Jurkat, Clone E6-1 (cell line): ENCODE measurements at places on chromosomes 1 and 21.

- DNase-seq = peak; percentile 44
Observed at GRCh38 chr21:36976882-36977651, 10.6 kb upstream of the HLCS start.

DNA sequence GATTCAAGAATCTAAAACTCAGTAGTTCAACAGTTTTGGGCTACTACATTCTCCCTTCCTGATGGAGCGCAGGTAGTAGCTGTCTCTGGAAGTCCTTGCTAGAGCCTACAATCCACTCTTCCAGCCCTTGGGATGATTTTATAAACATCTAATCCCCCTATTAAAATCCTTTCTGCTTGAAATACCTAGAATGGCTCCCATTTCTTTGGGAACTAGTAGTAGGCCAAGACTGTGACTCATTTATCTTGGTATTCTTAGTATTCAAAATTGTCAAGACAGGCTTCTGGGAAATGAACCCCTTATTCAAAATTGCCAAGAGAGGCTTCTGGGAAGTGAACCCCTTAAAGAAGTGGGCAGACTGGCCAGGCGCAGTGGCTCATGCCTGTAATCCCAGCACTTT is 142.5 kb upstream of the FGGY start:
- no peak for DNase-seq

DNA sequence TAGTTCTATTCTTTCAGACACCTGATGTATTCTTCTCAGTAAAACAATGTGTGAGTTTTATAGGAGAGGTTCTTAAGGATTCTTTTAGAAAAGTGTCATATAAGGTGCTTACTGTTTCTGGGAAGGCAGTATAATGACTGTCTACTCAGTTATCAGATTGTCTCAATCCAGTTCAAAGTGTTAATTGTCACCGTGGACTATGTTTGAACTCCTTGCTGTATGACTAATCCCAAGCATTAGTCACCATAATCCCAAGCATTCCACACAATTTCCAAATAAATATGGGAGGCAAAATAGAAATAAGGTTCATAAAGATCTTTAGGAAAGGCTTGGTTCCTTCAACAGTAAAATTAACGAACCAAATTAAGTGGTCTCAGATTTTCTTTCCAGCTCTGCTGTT is 342.1 kb upstream of the NR5A2 start:
- DNase-seq = no peak

GRCh38 chr1:102941366-102941947 is 166.9 kb downstream of the COL11A1 start:
- DNase-seq = no peak

DNA sequence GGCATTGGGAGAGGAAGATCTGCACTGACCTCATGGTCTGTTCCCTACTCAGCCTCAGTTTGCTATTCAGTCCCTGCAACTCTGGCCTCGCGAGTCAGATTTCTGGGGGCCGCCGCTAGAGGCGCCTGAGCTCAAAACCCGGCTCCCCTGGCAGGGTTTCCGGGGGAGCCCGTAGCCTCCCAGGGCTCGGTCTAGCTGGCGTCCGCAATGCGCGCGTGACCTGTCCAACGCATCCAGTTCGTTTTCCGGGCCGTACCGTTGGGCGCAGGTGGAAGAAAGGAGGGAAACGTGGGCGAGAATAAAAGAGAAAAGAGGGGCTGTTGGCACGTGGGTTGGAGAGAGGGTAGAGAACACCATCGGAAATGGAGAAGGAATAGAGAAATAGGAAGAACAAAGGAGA is at the start of gene ADAM30:
TSS of gene ADAM30 (minus strand) at position 213 of the 400 bp plus-strand sequence. CDS start at position 34, 179 bp downstream.
- DNase-seq = no peak

DNA sequence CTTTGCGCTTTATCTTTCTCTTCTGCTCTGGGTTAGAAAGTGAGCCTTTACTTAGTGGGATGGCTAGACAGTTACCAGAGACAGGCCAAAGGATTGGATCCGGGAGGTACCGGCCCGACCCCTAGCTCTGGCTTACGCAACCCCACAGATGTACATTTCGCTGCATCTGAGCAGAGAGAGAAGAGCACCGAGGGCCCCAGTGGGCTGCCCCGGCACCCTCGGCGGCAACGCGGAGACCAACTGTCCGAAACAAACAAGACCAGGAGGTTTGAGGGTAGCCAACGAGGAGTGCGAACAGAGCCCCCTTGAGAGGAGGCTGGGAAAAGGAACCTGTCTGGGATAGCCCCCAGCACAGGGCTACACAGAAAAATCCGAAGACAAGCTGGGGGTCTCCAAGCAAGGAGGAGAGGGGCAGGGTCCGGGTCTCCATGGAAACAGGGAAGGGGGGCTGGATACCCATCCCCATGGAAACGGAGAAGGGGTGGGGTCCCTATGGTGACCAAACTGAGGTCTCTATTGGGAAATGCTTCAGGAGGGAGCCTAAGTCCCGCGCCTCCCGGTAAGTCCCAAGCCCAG is 373 bp downstream of the MTF1 start:
- no peak for DNase-seq
